ENCODE measurements at places on chromosomes 6 and 20.
A peak's percentile ranks its signal among the peaks of the same experiment; 100 is the strongest.

DNA sequence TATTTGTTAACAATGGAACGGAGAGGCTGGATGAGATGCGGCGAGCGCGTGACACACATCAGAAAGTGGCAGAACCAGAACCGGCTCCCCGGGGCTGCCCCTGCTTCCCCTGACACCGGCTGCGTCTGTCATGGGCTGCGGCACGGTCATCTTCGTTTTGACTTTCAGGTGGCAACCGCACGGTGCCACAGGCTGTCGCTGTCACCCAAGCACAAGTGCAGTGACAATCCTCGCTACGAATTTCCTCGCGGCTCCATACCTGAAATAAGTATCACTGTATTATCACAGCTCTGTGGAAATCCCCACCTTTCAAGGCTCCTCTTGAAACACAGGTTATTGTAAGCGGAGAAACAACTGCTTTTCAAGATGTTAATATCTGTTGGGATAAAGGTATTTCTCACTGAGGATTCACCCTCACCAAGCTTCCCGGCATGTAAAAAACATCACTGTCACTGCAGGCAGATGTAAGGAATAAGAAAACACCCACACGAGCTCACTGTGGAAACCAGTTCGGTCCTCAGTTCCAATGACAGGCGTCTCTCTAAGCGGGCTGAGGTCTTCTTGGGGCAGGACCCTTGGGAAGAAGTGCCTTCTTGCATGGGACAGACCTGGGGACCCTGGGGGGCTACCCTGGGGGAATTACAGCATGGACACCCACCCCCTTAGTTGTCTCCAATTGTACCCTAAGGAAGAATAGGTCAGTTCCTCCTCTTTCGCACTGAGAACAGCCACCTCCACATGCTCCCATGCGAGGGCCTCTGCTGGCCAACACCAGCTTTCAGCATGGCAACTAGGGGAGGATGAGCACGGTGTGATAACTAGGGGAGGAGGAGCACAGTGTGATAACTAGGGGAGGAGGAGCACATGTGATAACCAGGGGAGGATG lies 86.3 kb downstream of the DACT2 start:
- no peak for DNase-seq

DNA sequence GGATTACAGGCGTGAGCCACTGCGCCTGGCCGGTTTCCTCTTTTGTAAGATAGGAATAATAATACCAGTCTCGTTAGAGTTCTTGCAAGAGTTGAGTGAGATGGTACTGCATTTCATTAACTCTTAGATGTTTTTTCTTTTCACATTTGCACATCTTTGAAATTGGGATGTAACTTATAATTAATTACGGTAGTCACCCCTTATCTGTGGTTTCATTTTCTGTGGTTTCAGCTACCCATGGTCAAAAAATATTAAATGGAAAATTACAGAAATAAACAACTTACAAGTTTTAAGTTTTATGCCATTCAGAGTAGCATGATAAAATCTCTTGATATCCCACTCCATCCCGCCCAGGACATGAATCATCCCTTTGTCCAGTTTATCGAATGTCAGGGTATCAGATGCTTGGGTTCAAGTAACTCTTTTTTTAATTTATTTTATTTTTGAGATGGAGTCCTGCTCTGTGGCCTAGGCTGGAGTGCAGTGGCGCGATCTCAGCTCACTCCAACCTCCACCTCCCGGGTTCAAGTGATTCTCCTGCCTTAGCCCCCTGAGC lies 15.4 kb downstream of the PTK7 start:
- no peak for DNase-seq

DNA sequence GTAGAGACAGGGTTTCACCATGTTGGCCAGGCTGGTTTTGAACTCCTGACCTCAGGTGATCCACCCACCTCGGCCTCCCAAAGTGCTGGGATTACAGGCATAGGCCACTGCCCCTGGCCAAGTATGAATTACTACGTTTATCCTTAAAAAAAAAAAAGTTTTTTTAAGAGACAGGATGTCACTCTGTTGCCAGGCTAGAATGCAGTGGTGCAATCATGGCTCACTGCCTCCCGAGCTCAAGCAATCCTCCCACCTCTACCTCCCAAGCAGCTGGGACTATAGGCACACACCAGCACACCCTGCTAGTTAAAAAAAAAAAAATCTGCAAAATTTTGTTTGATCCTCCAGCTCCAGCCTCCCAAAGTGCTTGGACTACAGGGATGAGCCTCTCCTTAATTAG lies 23.1 kb downstream of the IYD start:
- DNase-seq: no peak

DNA sequence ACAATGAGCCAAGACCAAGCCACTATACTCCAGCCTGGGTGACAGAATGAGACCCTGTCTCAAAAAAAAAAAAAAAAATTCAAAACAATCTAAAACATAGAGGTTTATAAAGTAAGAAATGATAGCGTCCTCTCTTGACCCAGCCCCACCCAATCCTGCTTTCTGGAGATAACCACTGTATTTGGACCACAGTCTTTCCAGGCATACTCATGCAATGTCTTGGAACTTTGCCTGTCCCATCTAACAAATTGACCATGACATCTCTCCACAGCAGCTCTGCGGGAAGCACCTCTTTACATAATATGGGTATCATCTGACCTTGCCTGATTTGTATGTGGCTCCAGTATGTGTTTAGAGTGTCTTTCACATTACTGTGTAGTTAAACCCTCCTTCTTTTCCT lies 9.1 kb upstream of the SHLD1 start:
- DNase-seq: no peak

DNA sequence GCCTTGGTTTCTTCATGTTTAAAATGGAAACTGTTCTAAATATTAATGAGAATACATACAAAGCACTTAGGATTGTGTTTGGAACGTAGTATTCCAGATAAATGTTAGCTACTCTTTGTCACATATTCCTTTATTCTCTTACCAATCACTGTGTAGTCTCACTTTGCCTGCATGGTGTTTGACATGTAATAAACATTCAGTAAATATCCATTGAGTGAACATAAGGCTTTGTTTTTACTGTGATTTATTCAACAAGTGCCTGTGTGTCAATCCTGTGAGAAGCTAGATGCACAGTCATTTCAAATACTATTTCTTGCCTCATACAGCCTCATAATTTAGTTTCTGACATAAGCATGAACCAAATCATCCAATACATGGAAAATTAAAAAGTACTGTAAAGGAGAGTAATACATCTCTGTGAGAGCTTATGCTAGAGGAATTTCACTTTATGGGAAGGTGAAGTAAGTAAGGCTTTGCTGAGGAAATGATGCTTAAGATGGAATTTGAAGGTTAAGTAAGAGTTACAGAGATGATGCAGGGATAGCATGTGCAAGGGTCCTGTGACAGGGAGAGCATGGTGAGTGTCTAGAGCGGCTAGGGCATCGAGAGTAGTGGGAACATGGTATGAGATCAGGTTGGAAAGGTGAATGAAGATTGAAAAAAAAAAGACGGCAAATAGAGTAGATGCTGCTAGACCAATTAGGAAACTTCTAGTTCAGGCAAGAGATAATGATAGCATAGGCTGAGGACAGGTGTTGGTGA lies 14.7 kb downstream of the PM20D2 start:
- no peak for DNase-seq

- DNase-seq: no peak
Measured at GRCh38 chr20:62039738-62040137, 25.9 kb downstream of the TAF4 start.

- DNase-seq: no peak
Measured at GRCh38 chr6:133964052-133964451, 11.0 kb downstream of the TBPL1 start.

DNA sequence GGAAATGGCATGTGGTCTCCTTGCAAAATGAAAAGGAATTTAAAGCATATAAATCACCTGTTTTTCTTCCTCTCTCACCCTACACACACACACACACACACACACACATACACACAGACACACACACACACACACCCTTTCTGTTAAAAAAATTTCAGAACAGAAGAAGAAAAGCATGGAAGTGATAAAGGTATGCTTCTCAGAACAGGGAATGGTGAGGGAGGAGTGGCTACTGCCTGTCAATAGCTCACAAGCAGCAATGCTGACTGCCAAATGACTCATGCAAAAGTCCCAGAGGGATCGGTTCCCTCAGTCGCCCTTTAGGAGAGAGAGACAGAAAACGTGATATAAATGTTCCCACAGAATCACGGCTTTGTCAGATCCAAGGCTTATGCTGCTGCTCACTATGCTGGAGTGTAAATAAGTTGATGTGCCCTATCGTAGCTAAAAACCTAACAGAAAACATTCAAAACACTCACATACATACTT lies 102.6 kb downstream of the IBTK start:
- DNase-seq: peak; percentile 11

GRCh38 chr20:50586531-50587232 lies 76.5 kb downstream of the PTPN1 start:
- DNase-seq: no peak

GRCh38 chr6:13278164-13278563 lies 50.2 kb downstream of the TBC1D7 start:
- DNase-seq: no peak

DNA sequence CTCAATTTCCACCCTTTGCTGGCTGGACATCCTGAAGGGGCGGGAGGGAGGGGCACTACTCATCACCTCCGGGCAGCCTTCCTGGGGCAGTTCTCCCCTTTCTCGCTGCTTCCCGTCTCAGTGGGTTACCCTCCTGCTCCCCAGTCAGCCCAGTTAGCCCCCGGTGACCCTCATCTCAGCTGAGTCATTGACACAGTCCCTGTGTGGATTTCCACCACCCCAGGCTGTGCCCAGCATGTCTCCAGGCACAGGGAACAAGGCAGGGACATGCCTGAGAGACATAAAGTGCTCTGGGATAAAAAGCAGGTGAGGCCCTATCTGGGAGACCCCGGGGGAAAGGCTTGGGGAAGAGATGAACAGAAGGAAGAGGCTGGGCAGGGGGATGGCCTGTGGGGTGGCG lies 29.9 kb upstream of the HMGA1 start:
- DNase-seq: no peak

DNA sequence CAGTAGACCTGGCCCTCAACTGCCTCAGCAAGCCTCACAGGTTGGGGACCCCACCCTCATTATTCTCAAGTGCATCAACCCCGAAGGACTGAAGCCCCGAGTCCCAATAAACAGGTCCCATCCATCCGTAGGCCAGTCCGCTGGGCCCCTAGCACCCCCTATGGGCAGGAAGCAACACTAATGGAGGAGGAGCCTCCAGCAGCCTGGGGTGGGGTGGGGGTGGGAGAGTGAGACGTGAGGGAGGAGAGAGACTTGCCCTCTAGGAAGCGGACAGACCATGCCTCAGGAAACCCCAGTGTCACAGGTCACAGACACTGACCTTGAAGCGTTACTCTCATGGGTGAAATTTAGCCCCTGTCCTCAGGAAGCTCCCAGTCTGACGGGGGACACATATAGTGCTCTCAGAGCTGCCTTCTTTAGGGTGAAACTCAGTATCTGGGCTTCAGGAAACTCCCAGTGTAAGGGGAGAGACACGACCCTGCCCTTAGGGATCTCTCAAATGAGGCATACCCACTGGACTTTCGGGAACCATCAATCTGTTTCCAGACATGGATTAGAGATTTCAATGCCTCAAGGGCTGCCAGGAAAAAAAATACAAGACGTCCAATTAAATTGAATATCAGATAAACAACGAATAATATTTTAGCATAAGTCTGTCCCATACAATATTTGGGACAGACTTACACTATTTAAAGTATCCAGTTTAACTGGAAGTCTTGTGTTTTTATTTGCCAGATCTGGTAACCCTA lies 125.8 kb downstream of the MRPL14 start:
- DNase-seq: no peak

DNA sequence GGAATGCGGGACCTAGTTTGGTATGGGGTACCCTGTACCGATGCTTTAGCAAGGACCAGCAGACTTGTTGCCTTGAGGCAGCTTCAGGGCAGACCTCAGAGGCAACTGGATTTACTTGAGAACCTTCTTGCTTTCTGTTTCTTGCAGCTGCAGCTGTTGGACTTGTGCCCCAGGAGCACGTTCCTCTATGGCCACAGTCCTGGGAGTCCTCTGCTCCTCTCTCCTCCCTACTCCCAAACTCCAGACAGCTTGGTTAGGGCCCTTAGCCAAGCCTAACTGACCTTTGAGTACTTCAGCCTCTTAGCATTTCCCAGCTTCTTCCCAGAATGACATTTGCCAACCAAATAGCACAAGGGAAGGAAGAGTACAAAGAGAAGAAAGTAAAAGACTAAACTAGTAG lies 34.7 kb downstream of the GHRH start:
- DNase-seq: no peak

DNA sequence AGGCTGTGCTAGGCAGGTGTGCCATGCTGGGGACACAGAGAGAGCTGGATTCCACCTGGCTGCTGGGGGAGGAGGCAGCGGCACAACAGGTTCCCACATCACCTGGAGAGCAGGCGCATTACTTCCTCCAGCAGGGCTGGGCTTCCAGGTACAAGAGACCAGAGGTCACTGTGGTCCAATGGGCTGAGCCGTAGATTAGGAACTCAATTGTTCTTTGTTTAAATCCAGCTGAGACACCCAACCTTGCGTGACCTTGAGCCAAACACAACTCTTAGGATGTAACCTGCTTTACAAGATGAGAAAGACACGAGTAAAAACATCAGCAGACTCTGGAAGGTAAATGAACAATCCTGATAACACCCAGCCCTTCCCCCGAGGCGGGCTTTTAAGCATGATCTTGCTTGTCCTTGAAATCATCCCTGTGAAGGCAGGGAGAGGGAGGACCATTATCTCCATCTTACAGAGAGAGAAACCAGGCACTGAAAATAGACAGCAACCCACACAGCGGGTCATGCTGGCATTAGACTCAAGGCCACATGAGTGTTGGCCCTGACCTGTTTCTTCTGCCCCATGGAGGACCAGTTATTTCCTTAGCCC lies 216.5 kb upstream of the RREB1 start:
- DNase-seq: no peak

DNA sequence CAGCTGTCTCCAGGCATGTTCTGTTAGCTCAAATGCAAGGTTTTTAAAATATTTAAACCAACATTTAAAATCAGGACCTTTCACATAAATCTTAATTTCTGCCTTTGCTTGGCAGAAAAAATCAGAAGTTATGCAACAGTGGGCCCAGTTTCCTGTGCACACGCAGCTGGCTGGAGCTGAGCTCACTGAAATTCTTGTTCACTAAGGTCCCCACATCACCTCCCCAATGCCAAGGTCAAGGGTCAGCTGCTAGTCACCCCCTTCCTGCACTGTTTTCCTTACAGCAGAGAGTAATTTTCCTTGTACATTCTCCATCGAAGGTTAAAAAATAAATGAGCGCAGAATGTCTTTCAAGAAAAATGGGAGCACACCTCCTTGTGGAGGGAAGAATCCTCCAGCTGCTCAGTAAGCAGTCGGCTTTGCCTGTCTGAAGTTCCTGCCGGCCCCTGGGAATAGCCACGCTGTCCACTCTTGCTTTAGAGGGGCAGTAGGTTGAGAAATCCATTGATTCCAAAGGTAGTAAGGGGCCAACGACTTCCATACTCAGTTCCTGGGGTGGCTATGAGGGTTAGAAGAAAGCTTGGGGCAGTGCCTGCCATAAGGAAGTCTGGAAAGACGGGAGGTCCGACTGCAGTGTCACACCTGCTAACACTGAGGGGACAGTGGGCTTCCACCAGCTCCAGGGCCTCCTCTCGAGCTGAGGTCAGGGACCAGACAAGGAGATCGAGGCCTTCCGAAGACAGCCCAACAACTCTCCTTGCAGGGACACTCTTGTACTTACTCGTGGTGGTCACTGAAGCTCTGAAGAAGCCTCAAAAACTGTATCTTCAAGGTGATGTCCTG lies 56.8 kb downstream of the MYH7B start:
- no peak for DNase-seq

GRCh38 chr6:156657296-156657695 lies 119.9 kb upstream of the ARID1B start:
- DNase-seq: no peak

GRCh38 chr6:151551223-151551857 lies 57.5 kb downstream of the CCDC170 start:
- DNase-seq: no peak

- DNase-seq: no peak
Measured at GRCh38 chr6:84193114-84193708, 34.2 kb downstream of the CEP162 start.
